ENCODE measurements at places on chromosomes 2 and 18. TPM values are rescaled to one million over a fixed set of nuclear protein-coding genes. Genes with fewer than 3 reads are reported as not detected.

The CYP26B1 gene
- total RNA-seq, result 19.7 TPM

The ACOXL gene
- total RNA-seq, result not detected

The C1QL2 gene
- not detected for total RNA-seq

The SERPINB10 gene
- 3.4 TPM for total RNA-seq

The TSHZ1 gene
- total RNA-seq, result 14.5 TPM

The SLC9A4 gene
- not detected for total RNA-seq

The SIX3 gene
- total RNA-seq, result not detected

The KCNK3 gene
- total RNA-seq, result not detected

The ACVR1C gene
- total RNA-seq, result not detected

The EPB41L3 gene
- 57.3 TPM for total RNA-seq

The RAPGEF4 gene
- 7.2 TPM for total RNA-seq

All from mammary microvascular endothelial cell (primary cell).